ENCODE measurements at places on chromosomes 5 and 9. TPM values are rescaled to one million over a fixed set of nuclear protein-coding genes. Genes with fewer than 3 reads are reported as not detected.
A peak's percentile ranks its signal among the peaks of the same experiment; 100 is the strongest.

CRB2 gene
- not detected for total RNA-seq

TXNDC8 gene
- not detected for total RNA-seq

PDZD2 gene
- total RNA-seq, result 1.2 TPM

SMU1 gene
- total RNA-seq, result 36.2 TPM

CTSV gene
- total RNA-seq, result 0.25 TPM

WNK2 gene
- under 0.01 TPM for total RNA-seq

PCDHA7 gene
- 0.13 TPM for total RNA-seq

DNA sequence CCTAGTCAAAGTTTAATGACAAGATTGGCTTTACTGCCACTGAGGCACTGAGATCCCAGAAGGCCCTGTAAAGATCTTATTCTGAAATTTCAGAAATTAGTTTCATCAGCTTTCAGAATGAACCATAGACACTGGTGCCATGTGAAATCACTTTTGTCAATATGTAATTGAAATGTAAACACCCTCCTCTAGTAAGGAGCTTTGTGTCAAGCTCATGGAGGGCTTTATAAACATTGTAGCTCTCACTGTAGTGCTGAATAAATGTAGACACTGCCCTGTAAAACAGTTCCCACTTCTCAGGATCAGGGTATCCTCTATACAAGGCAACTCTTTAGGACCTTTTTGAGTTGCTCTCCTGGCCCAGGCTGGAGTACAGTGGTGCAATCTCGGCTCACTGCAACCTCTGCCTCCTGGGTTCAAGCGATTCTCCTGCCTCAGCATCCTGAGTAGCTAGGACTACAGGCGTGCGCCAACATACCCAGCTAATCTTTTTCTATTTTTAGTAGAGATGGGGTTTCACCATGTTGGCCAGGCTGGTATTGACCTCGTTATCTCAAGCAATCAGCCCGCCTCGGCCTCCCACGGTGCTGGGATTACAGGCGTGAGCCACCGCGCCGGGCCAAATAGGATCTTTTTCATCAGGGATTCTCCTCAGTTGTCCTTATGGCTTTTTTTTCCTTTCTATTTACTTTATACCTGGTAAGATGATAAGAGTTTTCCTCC, 1823.9 kb upstream of the CDH9 start:
- no peak for DNase-seq

DNA sequence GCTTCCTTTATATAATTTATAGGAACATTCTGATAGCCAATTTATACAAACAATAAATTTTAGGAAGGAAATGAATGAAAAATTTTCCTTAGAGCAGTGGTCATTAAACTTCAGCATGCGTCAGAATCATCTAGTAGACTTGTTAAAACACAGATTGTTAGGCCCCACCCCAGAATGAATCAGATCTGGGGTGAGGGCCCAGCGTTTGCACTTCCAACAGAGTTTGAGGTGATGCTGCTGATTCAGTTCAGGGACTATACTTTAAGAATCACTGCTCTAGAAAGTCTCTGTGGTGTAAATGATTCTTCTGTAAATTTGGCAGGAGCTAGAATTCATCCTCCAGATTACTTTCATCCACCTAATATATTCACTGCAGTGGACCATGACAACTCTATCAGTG, 80.4 kb downstream of the SLC12A2 start:
- peak; percentile 21 for DNase-seq

DNA sequence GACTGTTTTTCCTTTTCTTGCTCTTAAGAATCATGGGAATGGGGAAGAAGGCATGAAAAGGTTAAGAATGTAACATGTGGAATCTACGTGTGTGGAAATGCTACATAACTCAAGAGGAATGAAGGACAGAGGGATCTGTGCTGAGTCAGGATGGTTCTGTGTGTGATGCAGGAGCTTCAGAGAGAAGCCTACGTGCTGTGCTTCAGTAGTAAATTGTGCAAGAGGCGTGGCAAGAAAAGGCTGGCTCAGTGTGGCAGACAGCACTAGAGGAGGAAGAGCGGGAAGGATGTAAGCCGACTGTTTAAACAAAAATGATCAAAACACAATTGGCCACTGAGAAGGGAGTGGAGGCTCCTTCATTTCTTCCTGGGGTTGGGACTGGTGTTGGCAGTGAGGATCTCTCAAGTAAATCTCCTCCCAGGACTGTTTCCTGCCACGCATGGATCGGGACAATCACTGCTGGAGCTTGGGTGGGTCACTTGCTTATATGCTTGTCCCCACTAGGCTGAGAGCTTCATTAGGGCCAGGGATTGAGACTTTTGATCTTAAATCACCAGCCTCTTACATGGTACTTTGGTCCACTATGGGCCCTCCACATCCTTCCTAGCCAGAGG, 59.4 kb upstream of the BASP1 start:
- peak; percentile 62 for DNase-seq

DNA sequence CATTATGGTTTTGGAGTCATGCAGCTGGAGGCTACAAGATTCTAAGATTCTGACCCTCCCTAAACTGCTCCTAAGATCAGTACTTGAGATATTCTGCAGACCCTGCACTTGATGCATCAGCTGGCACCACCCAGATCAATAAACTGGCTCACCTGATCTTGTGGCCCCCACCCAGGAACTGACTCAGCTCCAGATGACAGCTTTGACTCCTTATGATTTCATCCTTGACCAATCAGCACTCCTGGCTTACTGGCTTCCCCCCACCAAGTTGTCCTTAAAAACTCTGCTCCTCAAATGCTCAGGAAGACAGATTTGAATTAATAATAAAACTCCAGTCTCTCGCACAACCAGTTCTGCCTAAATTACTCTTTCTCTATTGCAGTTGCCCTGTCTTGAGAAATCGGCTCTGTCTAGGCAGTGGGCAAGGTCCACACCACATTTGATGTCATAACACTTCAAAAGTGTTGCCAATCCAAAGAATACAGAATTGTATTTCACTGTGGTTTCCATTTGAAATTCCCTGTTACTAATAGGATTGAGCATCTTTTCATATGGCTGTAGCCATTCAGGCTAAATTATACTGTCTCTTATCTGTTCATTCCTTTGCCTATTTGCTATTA, 14.8 kb upstream of the SLC30A5 start:
- no peak for DNase-seq

- no peak for DNase-seq
Measured at GRCh38 chr5:156407251-156407650, 80.3 kb downstream of the SGCD start.

GRCh38 chr5:32061236-32061635, 112.9 kb downstream of the GOLPH3 start:
- no peak for DNase-seq

DNA sequence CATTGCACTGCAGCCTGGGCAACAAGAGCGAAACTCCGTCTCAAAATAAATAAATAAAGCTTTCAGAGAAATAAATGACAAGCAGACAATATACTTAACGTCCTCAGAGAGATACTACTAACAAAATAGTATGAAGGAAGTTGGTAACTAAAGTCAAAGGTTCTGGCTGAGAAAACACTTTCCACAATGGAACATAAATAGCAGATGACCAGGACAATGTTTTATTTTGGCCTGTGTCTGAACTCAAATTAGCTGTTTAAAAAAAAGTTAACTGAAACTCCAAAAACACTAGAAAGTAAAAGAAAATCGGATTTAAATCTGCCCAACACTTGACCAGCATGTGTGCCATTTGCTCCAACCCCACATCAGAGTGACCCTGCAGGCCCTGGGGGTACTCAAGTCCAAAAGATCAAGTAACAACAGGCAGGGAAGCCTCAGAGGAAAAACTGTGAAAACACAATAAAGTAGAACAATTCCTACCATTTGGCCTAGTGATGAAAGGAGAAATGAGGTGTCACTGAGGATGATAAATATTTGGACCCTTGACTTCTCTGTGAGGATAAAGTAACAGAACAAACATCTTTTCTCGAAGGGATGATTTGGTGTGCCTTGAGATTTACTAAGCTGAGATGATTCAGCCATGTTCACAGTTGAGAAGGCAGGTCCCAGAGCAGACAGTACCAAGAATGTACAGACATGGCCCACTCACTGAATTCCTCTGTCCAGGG, 47.7 kb downstream of the LHFPL2 start:
- peak; percentile 71 for DNase-seq

- no peak for DNase-seq
Measured at GRCh38 chr9:136484153-136485048, 1.6 kb upstream of the SEC16A start.
